ENCODE measurements at places on chromosomes 7 and 10. TPM values are rescaled to one million over a fixed set of nuclear protein-coding genes. Genes with fewer than 3 reads are reported as not detected.

DNA sequence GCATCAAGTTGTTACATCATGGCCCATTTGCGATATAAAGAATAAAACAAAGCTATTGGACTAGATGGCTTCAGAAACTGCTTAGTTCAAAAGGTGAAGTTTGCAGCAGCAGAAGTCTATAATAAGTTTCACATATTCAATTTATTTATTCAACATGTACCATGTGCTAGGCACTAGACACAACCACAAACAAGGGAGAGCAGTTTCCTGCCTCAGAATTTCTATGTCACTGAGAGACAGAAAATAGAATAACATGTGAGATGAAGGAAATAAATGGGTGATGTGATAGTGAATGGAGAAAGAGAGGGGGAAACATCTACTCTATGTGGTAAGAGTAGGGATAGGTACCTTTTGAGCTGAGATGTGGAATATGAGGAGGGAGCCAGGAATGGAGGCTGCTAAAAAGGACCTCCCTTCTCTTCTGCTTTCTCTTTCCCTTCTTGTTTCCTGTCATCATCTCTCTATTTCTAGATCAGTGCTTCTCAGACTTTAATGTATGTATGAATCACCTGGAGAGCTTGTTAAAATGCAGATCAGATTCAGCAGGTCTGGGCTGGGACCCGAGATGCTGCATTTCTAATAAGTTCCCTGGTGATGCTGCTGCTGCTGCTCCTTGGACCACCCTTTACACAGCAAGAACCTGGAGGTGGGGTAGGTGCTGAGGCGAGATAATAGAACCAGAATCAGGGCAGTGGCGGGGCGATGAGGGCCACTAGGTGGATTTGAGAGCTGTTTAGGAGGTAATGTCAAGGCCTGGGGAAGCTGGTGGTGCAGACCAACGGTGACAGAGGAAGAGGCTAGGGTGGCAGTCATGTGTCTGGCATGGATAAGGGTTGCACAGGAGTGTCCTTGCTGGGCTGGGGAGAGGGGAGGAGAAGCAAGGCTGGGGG, 13.7 kb upstream of the INMT start:
- no peaks in the 10 kb centered on the region for H3K4me1 ChIP-seq
- no peak overlapping the region for H3K4me3 ChIP-seq
- H3K36me3 ChIP-seq: no peaks in the 10 kb centered on the region
- H3K27me3 ChIP-seq: peaks cover 4% of the 10 kb centered on the region
- no peak overlapping the region for H3K27ac ChIP-seq
- no peak for DNase-seq

- H3K36me3 ChIP-seq: no peaks in the 10 kb centered on the region
- H3K4me3 ChIP-seq: peak within 1 kb of the TSS; percentile 94
- peaks cover 45% of the 10 kb centered on the region for H3K4me1 ChIP-seq
- H3K27me3 ChIP-seq: no peaks in the 10 kb centered on the region
- peak within 1 kb of the TSS; percentile 63 for H3K27ac ChIP-seq
- peak; percentile 67 for DNase-seq
Observed at GRCh38 chr10:35336084-35336831, at the start of gene CCNY. Gene CCNY (plus strand): TSS chr10:35336509. CDS start chr10:35337054, 545 bp downstream.

- no peak for DNase-seq
- no peaks in the 10 kb centered on the region for H3K4me1 ChIP-seq
- no peaks in the 10 kb centered on the region for H3K36me3 ChIP-seq
- no peak overlapping the region for H3K27ac ChIP-seq
- H3K27me3 ChIP-seq: no peaks in the 10 kb centered on the region
- no peak overlapping the region for H3K4me3 ChIP-seq
Observed at GRCh38 chr10:91571671-91572070, 61.2 kb downstream of the PPP1R3C start.

TAS2R5 gene
- 1.3 TPM for polyA plus RNA-seq

FKBP6 gene
- not detected for polyA plus RNA-seq

GPR141 gene
- not detected for polyA plus RNA-seq

- H3K4me1 ChIP-seq: no peaks in the 10 kb centered on the region
- no peaks in the 10 kb centered on the region for H3K27me3 ChIP-seq
- H3K4me3 ChIP-seq: no peak overlapping the region
- H3K36me3 ChIP-seq: peaks cover 9% of the 10 kb centered on the region
Observed at GRCh38 chr10:102493771-102494170, 8.7 kb downstream of the ACTR1A start.

DNA sequence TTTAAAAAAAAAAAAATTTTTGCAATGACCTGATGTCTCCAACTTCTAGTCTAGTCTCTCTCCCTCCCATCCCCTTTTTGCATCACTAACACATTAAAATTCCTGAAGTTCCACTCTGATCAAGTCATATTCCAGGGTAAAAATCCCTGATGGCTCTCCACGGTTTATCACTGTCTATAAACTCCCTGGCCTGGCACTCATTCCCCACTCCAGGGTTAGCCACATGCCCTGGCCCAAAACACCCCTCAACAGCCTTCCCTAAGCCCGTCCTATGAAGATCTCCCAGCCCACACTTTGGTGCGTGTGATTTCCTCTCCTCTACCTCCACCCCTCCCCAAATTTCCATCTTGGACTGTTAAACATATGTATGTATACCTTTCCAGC, 125.4 kb downstream of the JAZF1 start:
- no peak for DNase-seq
- H3K27ac ChIP-seq: no peak overlapping the region
- no peak overlapping the region for H3K4me3 ChIP-seq

AFAP1L2 gene
- polyA plus RNA-seq: 0.90 TPM

HSPA14 gene
- polyA plus RNA-seq: 7.6 TPM

ITGB8 gene
- 3.4 TPM for polyA plus RNA-seq

RBP3 gene
- not detected for polyA plus RNA-seq

GRCh38 chr7:64883113-64883905, 19.8 kb upstream of the ZNF273 start:
- no peaks in the 10 kb centered on the region for H3K4me1 ChIP-seq
- peaks cover 15% of the 10 kb centered on the region for H3K27me3 ChIP-seq
- DNase-seq: no peak
- H3K27ac ChIP-seq: no peak overlapping the region
- no peaks in the 10 kb centered on the region for H3K36me3 ChIP-seq

COL28A1 gene
- polyA plus RNA-seq: not detected

GRCh38 chr10:7239312-7239985, 171.4 kb downstream of the SFMBT2 start:
- no peak overlapping the region for H3K27ac ChIP-seq
- DNase-seq: no peak
- no peaks in the 10 kb centered on the region for H3K36me3 ChIP-seq

DNA sequence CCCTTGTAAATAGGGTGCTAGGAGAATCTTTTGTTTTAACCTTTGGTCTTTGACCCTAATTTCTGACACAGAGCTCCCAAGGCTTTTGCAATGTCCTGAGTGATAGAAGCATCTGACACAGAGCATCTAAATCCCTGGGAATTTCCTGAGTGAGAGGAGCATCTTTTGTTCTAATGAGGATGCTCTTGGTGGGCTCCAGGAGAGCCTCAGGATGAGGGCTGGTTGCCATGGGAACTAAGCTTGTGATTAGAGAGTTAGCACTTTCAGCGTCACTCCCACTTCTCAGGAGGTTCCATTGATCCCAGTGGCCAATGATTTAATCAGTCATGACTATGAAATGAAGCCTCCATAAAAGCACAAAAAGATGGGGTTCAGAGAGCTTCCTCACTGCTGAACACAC, 264.8 kb downstream of the KIF20B start:
- H3K27ac ChIP-seq: no peak overlapping the region
- no peaks in the 10 kb centered on the region for H3K4me1 ChIP-seq
- no peak for DNase-seq
- H3K36me3 ChIP-seq: no peaks in the 10 kb centered on the region
- no peaks in the 10 kb centered on the region for H3K27me3 ChIP-seq

SNX10 gene
- 0.10 TPM for polyA plus RNA-seq

- no peaks in the 10 kb centered on the region for H3K36me3 ChIP-seq
- no peak for DNase-seq
- H3K4me3 ChIP-seq: no peak overlapping the region
- H3K27me3 ChIP-seq: no peaks in the 10 kb centered on the region
Observed at GRCh38 chr10:121392657-121393056, 205.6 kb downstream of the FGFR2 start.

GRCh38 chr10:132468216-132468615, 69.4 kb upstream of the INPP5A start:
- no peak for DNase-seq
- H3K4me1 ChIP-seq: no peaks in the 10 kb centered on the region
- H3K4me3 ChIP-seq: no peak overlapping the region

DNA sequence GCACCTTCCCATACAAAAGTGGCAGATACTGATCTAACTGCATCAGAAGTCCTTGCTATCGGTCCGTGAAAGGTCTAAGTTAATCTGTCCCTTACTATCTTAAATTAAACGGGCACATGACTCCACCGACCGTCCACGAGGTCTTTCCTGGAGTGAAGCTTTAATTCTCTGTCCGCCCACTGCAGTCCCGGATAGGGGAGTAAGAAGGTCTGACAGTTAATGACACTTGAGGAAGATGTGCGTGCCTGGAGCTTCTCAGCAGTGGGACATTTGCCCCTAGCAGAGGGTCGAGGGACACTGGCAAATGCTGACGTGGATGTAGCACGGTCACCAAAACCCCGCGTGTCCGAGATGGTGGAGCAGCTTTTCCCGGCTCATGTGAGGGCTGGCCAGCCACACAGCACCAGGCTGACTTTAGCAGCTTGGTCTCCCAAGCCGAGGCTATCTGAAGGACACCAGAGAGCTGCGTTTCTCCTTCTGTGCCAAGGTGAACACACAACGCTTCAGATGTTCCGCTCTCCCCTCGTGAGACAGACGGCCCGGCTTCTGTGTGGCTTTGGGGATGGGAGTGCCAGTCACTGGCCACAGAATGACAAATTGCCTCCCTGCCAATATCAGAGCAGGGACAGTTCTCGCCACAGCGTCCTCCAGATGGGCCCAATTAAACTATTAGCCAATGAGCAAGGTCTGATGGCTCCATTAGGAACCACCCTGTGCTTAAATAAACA, 86.6 kb downstream of the ADARB2 start:
- no peaks in the 10 kb centered on the region for H3K27me3 ChIP-seq
- no peak overlapping the region for H3K4me3 ChIP-seq
- H3K27ac ChIP-seq: no peak overlapping the region
- no peak for DNase-seq
- no peaks in the 10 kb centered on the region for H3K36me3 ChIP-seq

COMTD1 gene
- 26.6 TPM for polyA plus RNA-seq

DNA sequence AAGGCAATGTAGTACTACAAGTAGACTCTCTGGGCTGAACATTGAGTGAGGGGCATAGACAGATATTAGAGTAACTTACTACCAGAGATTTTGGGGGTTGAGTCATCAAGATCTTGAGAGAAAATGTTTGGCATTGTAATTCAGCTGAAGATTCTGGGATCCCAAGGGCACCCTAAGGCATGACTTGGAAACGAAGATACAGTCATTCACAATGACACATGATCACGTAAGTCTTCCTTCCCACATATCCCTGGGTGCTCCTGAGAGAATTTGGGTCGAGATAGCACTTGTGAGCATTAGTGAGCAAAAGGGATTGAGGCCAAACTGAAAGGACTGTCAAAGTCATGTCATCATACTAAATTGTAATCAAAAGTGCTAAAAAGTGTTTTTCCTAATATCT, 192.5 kb upstream of the PCLO start:
- H3K27me3 ChIP-seq: peaks cover 1% of the 10 kb centered on the region
- H3K4me3 ChIP-seq: no peak overlapping the region
- no peaks in the 10 kb centered on the region for H3K4me1 ChIP-seq
- no peak for DNase-seq

HOXA13 gene
- polyA plus RNA-seq: not detected

- no peak for DNase-seq
- H3K4me3 ChIP-seq: no peak overlapping the region
- peaks cover 4% of the 10 kb centered on the region for H3K4me1 ChIP-seq
- no peak overlapping the region for H3K27ac ChIP-seq
- H3K27me3 ChIP-seq: peaks cover 5% of the 10 kb centered on the region
Observed at GRCh38 chr7:43754596-43754995, 3.9 kb upstream of the BLVRA start.

SEMA3E gene
- not detected for polyA plus RNA-seq

- no peaks in the 10 kb centered on the region for H3K27me3 ChIP-seq
- peaks cover 18% of the 10 kb centered on the region for H3K4me1 ChIP-seq
- no peak overlapping the region for H3K4me3 ChIP-seq
- peak overlapping the region; percentile 5 for H3K27ac ChIP-seq
Observed at GRCh38 chr10:35191523-35191922, 64.9 kb downstream of the CREM start.

DNA sequence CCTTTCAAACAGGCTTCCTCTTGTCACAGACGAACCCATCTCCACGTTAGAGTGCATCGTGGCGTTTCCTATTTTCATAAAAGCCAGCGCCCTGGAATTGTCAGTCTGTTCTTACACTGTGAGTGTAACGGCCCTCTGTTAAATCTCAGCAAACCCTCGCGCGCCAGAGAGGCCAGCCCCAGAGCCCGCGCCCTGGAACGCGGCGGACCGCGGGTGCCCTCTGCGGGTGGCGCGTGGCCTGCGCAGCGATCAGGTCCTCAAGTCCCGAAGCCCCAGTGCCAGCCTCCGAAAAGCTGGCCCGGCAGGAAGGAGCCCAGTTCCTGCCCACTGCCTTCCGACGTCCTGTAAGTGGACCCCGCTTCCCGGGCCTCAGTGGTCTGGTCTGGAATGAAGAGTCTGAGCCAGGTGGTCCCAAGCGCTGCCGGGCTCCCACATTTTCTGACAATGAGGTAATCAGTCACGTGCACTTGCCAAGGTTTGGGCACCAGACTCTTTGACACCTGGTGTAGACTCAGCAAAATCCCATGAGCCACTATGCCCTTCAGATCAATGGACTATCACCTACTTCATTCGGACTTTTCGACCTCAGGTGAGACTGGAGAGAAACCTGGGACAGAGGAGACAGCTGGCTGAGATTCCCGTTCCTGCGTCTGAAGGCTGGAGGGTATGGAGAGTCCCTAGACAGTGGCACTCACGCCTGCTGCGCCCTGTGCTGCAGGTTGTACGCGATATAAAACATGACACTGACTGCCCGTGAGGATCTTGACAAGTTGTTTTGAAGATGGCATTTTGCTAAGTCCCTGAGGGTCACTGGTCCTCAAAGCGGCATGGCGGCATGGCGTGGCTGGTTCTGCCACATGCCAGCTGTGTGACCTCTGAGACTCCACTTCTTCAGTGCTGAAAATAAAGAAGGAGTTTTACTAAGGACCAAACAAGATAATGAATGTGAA, 109.4 kb upstream of the LANCL2 start:
- peaks cover 9% of the 10 kb centered on the region for H3K4me1 ChIP-seq
- H3K27ac ChIP-seq: no peak overlapping the region
- H3K27me3 ChIP-seq: peaks cover 53% of the 10 kb centered on the region

GRCh38 chr7:133854739-133855138, 272.4 kb upstream of the LRGUK start:
- H3K36me3 ChIP-seq: no peaks in the 10 kb centered on the region
- H3K4me1 ChIP-seq: peaks cover 17% of the 10 kb centered on the region
- peak; percentile 60 for DNase-seq
- H3K27me3 ChIP-seq: no peaks in the 10 kb centered on the region
- no peak overlapping the region for H3K27ac ChIP-seq

- peaks cover 6% of the 10 kb centered on the region for H3K27me3 ChIP-seq
- H3K4me3 ChIP-seq: no peak overlapping the region
- no peak overlapping the region for H3K27ac ChIP-seq
Observed at GRCh38 chr7:155191137-155191536, 106.5 kb upstream of the INSIG1 start.

DNA sequence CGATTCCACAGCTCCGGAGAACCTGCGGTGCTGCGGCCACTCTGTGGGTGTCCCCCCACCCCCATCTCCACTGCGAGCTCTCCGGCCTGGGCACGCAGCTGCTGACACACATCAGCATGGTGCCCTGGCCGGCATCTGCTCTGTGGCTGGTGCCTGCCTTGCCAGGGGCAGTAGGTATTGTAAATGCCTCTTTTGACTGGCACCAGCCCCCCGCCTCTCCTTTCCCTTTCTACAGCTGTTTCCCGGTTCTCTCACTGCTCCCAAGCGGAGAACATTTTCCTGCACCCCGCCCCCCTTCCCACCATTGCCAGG, 357.1 kb upstream of the ZNF32 start:
- no peaks in the 10 kb centered on the region for H3K27me3 ChIP-seq
- H3K36me3 ChIP-seq: no peaks in the 10 kb centered on the region
- H3K27ac ChIP-seq: no peak overlapping the region
- no peak for DNase-seq
- no peak overlapping the region for H3K4me3 ChIP-seq
- H3K4me1 ChIP-seq: peaks cover 14% of the 10 kb centered on the region

All from endothelial cell of umbilical vein (primary cell).